Activated CD4-positive, alpha-beta T cell treated with anti-CD3 and anti-CD28 coated beads, Interleukin-2, amount 10 ng/mL, durations not matched to agents 7 days and 5 days (primary cell): ENCODE measurements at places on chromosomes 11 and 22.

- peaks cover 12% of the 10 kb centered on the region for H3K4me1 ChIP-seq
- H3K27ac ChIP-seq: no peak within 1 kb of the TSS
- peaks cover 37% of the 10 kb centered on the region for H3K27me3 ChIP-seq
- peak; percentile 80 for DNase-seq
- peak within 1 kb of the TSS; percentile 78 for H3K4me3 ChIP-seq
Observed at GRCh38 chr11:134331354-134332188, at the start of gene GLB1L2. GLB1L2 (plus strand) TSS chr11:134331988; CDS start chr11:134332062, 74 bp downstream.

DNA sequence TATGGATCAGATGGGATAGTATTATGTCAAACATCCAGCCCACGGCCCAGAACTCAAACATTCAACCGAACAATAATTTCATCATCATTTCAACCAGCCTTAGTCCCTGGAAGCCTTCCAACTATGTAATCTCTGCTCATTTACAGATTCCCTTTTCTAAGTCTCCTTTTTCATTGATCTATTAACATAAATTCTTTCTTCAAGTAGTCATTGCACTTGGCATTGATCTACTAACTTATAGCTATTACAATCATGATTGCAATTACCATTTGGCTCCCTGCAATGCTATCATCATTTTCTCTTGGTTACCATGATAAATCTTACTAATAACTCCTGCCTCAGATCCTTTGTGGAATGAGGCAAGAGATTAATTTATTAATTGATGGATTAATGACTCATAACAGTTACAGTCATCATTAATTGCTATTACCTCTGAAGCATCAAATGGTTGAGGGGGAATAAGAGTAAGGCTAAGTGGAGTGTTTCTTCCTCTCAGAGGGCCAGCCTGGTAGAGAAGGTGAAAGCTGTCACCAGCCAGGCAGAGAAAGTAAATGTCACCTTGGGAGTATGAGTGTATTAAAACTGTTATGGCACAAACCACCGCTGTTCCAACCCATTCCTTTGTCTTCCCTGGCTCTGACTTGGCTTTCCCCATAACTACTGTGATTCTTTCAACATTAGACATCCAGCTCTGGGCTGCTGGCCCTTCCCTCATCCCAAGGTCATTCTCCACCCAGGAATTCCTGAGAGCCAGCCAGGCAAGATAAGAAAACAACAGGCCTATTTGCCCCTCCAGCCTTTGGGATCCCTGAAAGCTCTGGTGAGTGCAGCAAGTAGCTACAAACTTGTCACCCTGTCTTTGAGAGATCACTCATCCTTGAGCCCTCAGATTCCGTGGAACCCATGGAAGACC lies 174.7 kb downstream of the RRAS2 start:
- H3K4me3 ChIP-seq: no peak overlapping the region
- H3K27me3 ChIP-seq: peaks cover 3% of the 10 kb centered on the region
- no peaks in the 10 kb centered on the region for H3K36me3 ChIP-seq
- H3K4me1 ChIP-seq: no peaks in the 10 kb centered on the region
- no peak overlapping the region for H3K27ac ChIP-seq

GRCh38 chr11:44340656-44341055 lies 30.7 kb upstream of the ALX4 start:
- no peaks in the 10 kb centered on the region for H3K4me1 ChIP-seq
- H3K27ac ChIP-seq: no peak overlapping the region
- no peak for DNase-seq
- H3K27me3 ChIP-seq: peaks cover 32% of the 10 kb centered on the region

DNA sequence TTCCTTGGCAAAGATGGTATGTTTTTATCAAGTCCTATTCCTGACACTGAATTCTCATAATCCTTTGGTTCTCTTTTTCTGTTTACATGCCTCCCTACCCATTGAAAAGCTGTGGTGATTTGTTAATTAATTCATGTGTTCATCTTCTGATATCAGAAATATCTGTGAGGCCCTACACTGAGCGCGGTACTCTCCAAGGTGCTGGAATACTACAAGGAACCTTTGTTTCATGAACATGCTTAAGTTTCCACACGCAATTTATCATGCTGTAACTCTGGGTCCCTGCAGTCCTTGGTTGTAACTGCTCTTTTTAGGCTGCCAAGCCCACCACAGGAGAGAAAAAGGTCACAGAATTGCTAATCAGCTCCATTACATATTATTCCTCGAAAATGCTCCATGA lies 331.8 kb downstream of the FAT3 start:
- no peak overlapping the region for H3K27ac ChIP-seq
- no peaks in the 10 kb centered on the region for H3K27me3 ChIP-seq
- H3K36me3 ChIP-seq: no peaks in the 10 kb centered on the region
- H3K4me1 ChIP-seq: no peaks in the 10 kb centered on the region

- H3K4me1 ChIP-seq: peaks cover 7% of the 10 kb centered on the region
- no peak for DNase-seq
- no peak overlapping the region for H3K27ac ChIP-seq
- no peak overlapping the region for H3K4me3 ChIP-seq
Observed at GRCh38 chr11:88680806-88681205, 343.3 kb upstream of the CTSC start.

DNA sequence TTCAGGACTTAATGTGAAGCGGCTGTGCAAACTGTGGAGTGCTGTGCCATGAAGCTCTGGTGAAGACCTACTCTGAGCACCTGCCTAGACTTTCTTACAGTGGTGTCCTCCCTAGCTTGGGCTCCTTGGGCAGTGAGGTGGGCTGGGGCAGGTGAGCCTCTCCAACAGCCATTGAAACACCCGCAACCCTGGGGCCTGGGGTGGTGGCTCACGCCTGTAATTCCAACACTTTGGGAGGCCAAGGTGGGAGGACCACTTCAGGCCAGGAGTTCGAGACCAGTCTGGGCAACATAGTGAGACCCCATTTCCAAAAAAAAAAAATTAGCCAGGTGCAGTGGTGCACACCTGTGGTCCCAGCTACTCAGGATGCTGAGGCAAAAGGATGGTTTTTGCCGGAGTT lies 14.3 kb upstream of the SEC14L3 start:
- no peaks in the 10 kb centered on the region for H3K27me3 ChIP-seq
- H3K4me3 ChIP-seq: no peak overlapping the region
- no peak overlapping the region for H3K27ac ChIP-seq

- no peak overlapping the region for H3K4me3 ChIP-seq
- H3K27me3 ChIP-seq: peaks cover 7% of the 10 kb centered on the region
- H3K36me3 ChIP-seq: no peaks in the 10 kb centered on the region
Observed at GRCh38 chr22:27045103-27045947, 387.9 kb downstream of the MIAT start.

DNA sequence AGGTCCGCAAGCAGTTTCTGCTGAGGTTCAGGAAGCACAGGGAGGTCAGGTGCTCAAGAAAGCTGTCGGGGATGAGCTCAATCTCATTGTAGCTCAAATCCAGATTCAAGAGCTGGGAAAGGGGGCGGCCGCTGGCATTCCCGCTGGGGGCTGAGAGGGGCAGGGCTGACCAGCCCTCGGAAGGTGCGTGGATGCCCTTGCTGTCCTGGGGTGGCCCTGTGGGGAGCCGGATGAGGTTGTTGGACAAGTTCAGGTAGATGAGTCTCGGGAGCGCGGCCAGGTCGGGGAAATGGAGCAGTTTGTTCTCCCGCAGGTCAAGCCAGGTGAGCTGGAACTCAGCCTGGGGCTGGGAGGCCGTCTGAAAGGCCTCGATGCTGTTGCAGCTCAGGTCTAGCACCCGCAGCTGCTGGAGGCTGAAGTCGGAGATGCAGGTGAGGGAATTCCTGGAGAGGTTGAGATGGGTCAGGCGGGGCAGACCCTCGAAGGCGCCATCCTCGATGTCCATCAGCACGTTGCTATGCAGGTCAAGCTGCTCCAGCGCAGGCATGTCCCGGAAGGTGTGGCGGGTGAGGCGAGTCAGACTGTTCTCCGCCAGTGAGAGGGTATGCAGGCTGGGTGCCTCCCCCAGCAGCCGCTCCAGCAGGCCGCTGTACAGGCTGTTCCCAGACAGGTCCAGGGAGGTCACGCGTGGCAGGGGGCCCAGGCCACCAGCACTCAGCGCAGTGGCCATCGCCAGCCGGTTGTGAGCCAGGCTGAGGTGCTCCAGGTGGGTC lies 9.8 kb downstream of the LRRC32 start:
- H3K36me3 ChIP-seq: no peaks in the 10 kb centered on the region
- peaks cover 17% of the 10 kb centered on the region for H3K4me1 ChIP-seq
- H3K4me3 ChIP-seq: no peak overlapping the region

DNA sequence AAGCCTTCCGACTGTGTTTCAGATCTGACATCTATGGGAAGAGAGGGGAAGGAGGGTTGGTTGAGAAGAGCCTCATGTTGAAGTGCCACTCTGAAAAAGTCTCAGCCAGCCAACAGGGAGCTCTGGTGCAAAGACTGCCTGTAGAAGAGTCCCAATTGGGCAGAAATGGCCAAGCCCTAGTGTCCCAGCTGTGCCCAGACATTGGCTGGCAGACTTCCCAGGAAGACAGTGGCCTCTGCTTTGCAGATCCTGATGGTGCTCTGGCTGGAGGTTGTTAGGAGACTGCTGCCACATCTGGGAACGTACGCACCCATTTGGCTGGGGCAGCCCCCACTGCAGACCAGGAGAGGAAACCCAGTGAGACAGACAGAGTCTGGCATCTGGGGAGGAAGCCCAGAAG lies 3.2 kb upstream of the PLA2G3 start:
- H3K27me3 ChIP-seq: peaks cover 2% of the 10 kb centered on the region
- no peak overlapping the region for H3K27ac ChIP-seq
- no peak for DNase-seq
- no peak overlapping the region for H3K4me3 ChIP-seq
- peaks cover 11% of the 10 kb centered on the region for H3K4me1 ChIP-seq

- no peaks in the 10 kb centered on the region for H3K27me3 ChIP-seq
- no peaks in the 10 kb centered on the region for H3K36me3 ChIP-seq
- H3K4me3 ChIP-seq: no peak overlapping the region
Observed at GRCh38 chr11:42913731-42914130, 398.1 kb upstream of the API5 start.

DNA sequence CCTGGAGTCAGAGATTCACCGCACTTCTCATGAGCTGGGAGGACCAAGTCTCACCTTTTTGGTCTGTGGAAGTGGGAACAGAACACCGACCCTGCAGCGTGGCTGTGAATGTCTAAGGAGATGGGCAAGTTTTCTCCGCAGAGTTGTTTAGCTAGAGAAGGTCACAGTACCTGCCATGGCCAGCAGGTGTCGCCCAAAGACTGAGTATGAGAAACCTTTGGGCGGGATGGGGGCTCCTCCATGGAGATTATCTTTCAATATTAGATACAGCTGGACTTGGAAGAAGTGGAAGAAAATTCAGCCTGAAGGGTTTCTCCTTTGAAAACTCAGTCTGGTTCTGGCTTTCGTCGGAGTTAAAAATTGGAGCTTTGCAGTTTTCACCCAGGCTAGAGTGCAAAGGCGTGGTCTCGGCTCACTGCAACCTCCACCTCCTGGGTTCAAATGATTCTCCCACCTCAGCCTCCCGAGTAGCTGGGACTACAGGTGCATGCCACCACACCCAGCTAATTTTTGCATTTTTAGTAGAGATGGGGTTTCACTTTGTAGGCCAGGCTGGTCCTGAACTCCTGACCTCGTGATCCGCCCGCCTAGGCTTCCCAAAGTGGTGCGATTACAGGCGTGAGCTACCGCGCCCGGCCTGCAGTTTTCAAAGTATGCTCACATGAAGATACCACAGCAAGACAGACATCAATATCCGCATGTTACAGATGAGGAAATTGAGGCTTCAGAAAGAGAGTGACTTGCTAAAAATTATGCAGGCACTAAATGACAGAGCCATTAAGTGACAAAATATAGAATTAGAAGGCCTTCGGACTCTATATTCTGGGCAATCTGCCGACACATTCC lies 10.7 kb upstream of the DSCAML1 start:
- no peak overlapping the region for H3K27ac ChIP-seq
- peaks cover 18% of the 10 kb centered on the region for H3K4me1 ChIP-seq
- no peak overlapping the region for H3K4me3 ChIP-seq
- H3K36me3 ChIP-seq: no peaks in the 10 kb centered on the region
- DNase-seq: peak; percentile 80

GRCh38 chr11:117203069-117203407 lies 3.9 kb downstream of the TAGLN start:
- no peak overlapping the region for H3K27ac ChIP-seq
- no peaks in the 10 kb centered on the region for H3K4me1 ChIP-seq
- H3K27me3 ChIP-seq: no peaks in the 10 kb centered on the region
- H3K4me3 ChIP-seq: no peak overlapping the region
- DNase-seq: no peak
- peaks cover 19% of the 10 kb centered on the region for H3K36me3 ChIP-seq

GRCh38 chr11:112596324-112596723 lies 335.7 kb upstream of the PLET1 start:
- H3K4me1 ChIP-seq: peaks cover 10% of the 10 kb centered on the region
- no peaks in the 10 kb centered on the region for H3K27me3 ChIP-seq
- no peak overlapping the region for H3K4me3 ChIP-seq
- no peaks in the 10 kb centered on the region for H3K36me3 ChIP-seq
- no peak for DNase-seq

- no peak overlapping the region for H3K27ac ChIP-seq
- H3K27me3 ChIP-seq: peaks cover 14% of the 10 kb centered on the region
- H3K4me3 ChIP-seq: no peak overlapping the region
- H3K36me3 ChIP-seq: no peaks in the 10 kb centered on the region
Observed at GRCh38 chr22:45565973-45566372, 63.3 kb downstream of the FBLN1 start.

- H3K4me3 ChIP-seq: no peak overlapping the region
- no peak overlapping the region for H3K27ac ChIP-seq
- H3K27me3 ChIP-seq: peaks cover 3% of the 10 kb centered on the region
- H3K36me3 ChIP-seq: no peaks in the 10 kb centered on the region
- H3K4me1 ChIP-seq: no peaks in the 10 kb centered on the region
Observed at GRCh38 chr22:27378311-27378800, 423.2 kb downstream of the MN1 start.

DNA sequence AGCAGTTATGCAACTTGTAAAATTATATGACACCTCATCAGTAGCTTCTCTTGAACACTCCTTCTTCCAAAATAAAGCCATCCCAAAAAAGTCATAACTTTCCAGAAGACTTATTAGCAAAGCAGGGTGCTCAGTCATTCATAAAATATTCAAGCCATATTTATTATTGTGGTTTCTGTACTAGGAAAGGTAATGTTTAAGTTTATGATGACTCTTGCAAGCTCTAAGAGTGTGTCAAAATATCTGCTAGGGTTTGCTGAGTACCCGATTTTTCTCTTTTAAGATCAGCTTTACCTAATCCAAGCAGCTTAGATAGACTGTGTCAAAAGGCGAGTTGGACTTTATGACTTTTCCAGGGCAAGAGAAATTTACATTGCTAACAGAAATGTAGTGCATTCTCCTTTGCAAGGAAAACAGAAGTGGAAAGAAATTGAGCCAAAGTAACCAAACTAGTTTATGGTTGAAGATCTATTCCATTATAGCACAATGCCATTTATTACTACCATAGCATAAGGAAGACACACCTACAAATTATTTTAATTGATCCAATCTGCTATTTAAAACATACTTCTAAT lies 98.0 kb upstream of the SOX6 start:
- no peaks in the 10 kb centered on the region for H3K36me3 ChIP-seq
- no peaks in the 10 kb centered on the region for H3K27me3 ChIP-seq
- no peaks in the 10 kb centered on the region for H3K4me1 ChIP-seq
- no peak overlapping the region for H3K4me3 ChIP-seq
- DNase-seq: no peak
